ENCODE measurements at places on chromosomes 1 and 21.
A peak's percentile ranks its signal among the peaks of the same experiment; 100 is the strongest.

DNA sequence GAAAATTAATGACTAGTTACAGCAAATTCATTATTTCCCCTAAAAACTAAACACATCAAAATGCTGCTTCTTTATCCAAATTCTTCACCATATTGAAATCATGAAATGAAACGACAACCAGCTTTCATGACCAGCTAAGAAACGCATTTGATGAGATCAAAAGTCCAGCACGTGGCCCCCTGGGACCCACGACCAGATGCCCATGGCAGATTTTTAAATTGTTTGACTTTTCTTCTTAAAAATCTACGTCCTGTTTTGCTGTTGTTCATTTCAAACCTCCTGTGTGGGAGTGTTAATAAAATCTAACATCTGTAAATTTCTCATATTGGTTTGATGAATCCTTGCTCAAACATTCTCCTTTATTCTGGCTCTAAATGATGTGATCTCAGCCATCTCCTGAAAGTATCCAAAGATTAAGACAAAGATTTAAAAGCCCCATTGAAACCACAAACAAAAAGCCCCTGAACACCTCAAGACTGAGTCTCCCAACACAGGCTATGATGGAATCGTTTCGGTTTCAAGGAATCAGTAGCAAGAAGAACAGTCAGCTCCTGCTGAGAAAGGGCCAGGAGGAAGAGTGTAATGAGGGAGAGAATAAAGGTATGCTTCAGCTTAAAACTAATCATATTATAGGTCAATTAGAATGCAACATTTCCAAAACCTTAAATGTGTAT lies 523.6 kb downstream of the SMYD3 start:
- DNase-seq, result no peak

DNA sequence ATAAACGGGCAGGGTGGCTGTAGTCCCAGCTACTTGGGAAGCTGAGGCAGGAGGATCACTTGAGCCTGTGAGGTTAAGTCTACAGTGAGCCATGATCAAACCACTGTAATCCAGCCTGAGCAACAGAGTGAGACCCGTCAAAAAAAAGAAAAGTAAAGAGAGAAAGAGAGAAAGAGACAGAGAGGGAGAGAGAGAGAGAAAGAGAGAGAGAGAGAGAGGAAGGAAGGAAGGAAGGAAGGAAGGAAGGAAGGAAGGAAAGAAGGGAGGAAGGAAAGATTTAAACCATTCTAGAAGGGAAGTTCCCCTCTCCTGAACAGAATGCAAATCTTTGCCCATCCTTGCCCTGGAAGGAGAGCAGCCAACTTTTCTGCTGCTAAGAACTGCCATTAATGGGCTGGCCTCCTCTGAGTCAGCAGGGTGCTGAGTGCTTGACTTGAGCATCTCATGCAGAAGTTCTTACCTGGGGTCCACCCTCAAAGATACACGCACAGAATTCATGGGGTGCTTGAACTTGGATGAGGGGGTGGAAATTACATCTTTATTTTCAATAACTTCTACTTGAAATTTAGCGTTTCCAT lies 24.5 kb upstream of the TARDBP start:
- DNase-seq, result no peak

GRCh38 chr1:85125891-85126290 lies 74.9 kb downstream of the SYDE2 start:
- no peak for DNase-seq

- DNase-seq, result peak; percentile 70
Observed at GRCh38 chr1:241611063-241611462, 29.1 kb downstream of the CHML start.

- DNase-seq, result no peak
Observed at GRCh38 chr1:214983126-214983869, 99.2 kb upstream of the KCNK2 start.

DNA sequence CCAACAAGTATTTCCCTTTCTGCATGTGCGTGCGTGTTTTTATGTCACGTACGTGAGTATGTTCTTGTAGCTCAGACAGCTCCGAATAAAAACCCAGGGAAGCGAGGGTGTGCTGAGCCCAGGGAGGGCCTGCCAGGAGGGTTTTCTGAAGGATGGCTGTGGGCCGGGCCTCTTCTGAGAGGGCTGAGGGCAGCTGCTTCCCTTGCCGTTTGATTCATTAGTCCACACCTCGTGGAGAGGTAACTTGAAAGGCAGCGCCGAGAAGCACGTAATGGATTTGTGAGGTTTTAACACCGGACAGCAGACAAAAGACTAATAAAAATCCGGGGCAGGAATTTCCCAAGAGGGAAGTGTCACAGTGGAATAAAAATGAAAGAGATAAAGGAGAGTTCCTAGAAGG lies 29.5 kb downstream of the CD247 start:
- no peak for DNase-seq

DNA sequence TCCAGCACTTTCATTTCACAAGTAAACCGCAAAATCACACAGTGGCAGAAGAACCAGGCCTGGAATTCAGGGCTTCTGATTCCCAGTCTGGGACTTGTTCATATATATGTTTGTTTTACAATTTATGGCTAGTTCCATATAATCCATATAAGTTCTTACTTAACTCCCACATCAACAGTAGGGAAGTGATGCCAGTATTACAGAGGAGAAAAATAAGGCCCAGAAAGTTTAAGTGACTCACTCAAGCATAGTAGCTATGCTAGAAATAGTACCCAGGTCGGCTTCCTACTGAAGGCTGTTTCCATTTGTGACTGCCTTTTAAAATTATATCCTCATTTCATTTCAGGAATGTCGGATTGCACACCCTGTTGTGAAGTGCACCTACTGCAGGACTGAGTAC lies 1.4 kb downstream of the FAM76A start:
- DNase-seq, result peak; percentile 8

DNA sequence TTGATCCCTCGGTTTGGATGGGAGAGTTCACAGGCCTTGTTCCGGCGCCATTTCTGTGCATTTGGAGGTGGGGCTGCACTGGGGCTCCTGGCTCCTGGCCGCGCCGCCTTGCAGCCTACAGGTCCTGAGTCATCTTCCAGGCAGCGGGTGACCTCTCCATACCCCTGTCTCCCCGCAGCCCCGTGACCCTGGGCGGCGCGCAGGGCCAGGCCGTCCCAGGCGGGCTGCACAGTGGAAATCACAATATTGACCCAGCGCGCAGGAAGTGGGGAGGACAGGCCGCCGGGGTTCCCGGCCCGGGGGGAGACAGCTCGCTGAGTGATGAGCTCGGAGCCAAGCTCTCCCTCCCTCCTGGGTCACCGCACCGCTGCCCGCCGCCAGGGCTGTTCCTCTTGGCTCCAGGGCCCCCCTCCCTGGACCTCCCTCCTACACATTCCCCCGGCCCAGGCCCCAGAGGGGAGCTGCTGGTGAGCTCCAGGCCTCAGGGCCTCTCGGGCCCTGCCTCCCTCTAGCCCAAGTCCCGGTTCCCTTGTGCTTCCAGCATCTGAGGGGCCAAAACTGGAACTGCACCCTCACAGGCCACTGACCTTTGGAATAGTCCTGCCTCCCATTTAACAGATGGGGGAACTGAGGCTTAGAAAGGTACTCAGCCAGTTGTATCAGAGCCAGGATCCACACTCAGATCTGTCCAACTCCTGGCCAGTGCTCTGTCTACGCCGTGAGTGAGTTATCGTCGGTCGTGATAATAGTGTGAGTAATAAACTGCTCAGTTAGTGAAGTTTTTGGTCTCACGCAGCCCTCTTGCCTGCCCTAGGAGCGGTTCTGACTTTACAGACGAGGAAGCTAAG lies 142.9 kb upstream of the WNT4 start:
- no peak for DNase-seq

- DNase-seq, result no peak
Observed at GRCh38 chr1:53642215-53642555, 96.8 kb downstream of the GLIS1 start.

DNA sequence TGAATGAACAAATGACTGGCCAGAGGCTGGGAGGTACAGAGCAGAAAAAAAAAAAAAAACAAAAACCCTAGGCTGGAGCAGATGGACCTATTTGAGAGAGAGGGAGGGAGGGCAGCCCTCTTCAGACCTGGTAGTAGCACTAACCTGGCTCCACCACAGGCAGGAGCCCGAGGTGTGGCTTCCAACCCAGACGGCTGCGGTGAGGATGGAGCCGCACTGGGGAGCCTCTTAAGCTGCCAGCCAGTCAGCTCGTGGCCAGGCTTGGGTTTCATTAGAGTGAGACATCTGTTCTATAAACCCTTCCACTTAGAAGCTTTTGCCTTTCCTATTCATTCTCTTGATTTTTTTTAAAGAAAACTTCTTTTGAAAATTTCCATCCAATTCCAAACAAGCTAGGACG lies 16.8 kb downstream of the LGR6 start:
- no peak for DNase-seq

DNA sequence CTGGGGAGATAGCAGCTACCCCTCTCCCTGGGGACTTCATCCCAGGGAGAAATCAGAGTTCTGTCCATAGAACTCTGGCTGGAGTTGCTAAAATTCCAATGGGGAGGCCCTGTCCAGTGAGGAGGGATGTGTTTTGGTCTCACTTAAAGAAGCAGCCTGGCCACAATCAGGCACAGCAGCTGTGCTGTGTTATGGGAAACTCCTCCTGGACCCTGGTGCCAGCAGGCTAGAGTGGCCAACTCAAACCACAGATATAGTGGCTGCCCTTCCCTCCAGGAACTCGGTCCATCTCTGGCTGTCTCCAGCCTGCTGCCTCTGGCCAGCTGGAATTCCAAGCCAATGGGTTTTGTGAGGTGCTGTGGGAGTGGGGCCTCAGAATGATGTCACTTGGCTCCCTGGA lies 37.4 kb upstream of the SAMD11 start:
- DNase-seq, result no peak

- DNase-seq, result peak; percentile 28
Observed at GRCh38 chr1:223771814-223772770, 59.8 kb downstream of the CAPN2 start.

DNA sequence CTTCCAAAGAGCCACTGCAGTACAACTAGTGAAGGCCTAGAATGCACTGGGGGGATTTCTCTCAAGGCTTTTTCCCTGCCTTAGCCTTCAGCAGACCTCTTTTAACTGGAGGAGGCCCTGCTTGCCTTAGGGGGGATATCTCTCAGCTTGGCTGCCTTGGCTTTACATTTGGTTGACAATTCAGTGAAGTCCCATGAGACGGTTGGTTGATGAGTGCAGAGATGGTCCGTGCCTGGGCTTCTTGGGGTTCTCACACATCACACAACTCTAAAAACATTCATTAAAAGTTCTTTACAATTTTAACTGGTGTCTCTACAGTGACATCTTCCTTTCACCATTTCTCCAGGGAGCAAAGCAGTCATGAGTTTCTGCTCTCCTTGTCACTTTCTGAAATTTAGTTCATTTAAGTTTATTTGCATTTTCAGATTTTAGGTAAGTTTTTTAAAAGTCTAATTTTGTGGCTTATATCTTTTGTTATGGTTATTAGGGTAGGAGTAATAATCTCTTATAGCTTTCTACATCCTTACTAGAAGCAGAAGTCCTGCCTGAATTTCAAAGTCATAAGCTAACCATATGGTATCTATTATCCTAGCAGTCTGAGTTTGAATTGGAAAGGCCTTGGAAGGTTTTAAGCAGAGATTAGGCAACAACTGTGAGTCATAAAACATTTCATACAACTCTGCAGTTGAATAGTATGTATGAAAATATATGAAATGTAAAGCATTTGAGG lies 487.6 kb downstream of the DPYD start:
- peak; percentile 28 for DNase-seq

GRCh38 chr21:44926331-44927101 lies 5.8 kb upstream of the ITGB2 start:
- DNase-seq, result no peak

GRCh38 chr21:45288441-45288841 lies 746 bp upstream of the POFUT2 start:
- no peak for DNase-seq

DNA sequence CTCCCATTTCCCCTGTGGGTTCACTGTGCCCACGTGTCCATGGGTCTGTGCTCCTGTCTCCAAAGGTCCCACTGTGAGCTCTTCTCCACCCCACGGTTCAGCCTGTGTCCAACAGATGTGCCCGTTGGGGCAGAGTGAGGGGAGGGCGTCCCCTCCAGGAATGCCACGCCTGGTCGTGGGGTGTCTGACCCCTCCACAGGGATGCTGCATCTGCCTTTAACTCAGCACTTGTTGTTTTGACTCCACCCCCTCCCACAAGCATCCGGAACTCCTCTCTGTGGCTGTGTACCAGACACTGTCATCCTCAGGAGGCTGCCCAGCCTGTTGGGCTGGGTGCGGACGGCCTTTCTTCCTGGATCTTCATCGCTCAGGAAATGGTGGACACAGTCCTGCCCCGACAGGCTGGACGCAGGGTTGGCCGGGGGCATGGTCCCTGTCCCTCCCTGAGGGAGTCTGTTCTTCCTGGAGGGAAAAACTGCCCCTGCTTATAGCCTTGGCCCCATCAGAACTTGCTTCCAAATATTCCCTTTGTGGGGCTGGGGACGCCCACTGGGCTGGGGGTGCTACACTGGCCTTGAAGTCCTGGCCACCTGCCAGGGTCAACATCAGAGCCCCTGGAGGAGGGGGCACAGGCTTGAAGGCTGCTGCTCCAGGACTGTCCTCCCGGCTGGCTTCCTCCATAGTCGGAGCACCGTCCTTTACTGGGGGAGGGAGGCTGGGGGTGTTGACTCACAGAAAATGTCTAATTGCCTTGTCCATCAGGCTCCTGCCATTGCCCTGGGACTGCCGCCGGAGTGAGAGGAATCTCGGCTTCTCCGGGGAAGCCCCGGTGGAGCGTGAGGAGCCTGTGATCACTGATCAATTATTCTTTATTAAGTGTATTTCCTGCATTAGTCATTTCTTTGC lies 182.0 kb upstream of the C1orf174 start:
- DNase-seq, result no peak

GRCh38 chr1:6041432-6042062 lies 4.1 kb upstream of the KCNAB2 start:
- peak; percentile 46 for DNase-seq

- no peak for DNase-seq
Observed at GRCh38 chr1:165856606-165857005, 29.2 kb downstream of the UCK2 start.

DNA sequence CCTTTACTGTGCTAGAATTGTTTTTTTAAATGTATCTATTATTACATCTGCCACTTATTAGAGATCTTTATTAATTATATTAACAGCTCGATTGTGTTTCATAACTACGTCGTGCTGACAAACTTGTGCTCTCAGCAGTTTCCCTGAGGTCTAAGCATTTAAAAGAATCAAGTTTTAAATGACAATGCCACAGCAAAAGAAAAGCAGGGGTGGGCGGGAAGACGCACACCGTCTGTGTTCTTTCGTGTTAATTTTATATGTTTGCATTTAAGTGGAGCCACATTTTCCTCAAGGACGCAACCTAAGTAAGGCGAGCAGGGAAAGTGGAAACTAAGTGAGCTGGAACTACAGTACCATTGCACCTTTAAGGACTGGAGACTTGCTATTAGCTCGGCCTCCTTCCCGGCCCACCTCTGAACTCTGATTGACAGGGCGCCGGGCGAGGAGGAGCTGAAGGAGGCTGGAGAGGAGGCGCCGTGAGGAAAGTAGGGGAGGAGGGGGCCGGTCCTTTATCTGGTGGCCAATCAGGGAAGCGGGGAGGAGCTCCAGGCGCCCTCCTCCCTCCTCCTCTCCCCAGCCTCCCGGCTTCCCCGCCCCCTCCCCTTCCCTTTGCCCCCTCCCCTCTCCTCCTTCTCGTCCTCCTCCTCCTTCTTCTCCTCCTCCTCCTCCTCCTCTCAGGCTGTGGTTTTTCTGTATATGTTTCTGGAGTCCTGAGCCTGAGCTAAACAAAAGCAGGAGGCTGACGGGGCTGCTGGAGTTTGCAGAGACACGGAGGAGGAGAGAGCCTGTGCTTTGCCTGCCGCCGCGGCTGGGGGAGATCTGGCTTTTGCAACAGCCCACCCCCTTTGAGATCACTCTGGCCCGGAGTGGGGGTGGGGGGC lies at the start of gene PBX1:
Gene PBX1 (plus strand): TSS at position 724 of the 881 bp plus-strand sequence.
- DNase-seq, result peak; percentile 93
